NCI-H1092 (cell line): ENCODE measurements at places on chromosomes 6 and 20.

GRCh38 chr6:133099573-133099972 lies 141.6 kb upstream of the EYA4 start:
- DNase-seq: no peak

DNA sequence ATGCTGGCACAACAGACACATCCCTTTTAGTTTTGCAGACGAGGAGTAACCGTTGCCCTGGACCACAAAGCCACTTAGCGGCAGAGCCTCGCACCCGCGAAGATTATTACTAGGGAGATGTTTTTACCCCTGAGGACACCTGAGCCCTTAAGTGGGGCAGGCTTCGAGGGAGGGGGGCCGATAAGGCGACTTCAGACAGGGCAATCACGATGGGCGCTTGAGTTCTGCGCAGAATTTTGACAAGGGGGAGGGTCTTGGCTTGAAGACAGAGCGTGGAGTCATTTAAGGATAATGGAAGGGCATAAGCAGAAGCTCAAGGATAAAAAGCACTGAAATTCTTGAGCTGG lies 650 bp upstream of the TTK start:
- DNase-seq: no peak

DNA sequence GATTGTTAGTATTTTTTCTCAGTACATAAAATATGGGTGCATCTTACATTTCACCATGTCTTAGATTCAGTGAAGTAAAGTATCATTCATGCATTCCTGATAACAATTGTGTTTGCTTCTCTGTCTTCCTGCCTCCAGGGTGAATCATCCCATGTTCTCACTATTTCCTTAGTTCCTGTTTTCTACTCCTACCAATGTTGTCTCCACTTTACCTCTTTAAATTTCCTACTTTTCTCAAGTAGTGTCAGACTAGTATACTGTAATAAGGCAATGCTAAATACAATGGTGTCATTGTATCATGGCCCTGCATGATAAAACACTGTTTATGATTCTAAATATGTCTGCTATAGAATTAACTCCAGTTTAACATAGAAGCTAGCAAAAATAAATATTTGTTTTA lies 37.4 kb upstream of the GABRR1 start:
- no peak for DNase-seq

DNA sequence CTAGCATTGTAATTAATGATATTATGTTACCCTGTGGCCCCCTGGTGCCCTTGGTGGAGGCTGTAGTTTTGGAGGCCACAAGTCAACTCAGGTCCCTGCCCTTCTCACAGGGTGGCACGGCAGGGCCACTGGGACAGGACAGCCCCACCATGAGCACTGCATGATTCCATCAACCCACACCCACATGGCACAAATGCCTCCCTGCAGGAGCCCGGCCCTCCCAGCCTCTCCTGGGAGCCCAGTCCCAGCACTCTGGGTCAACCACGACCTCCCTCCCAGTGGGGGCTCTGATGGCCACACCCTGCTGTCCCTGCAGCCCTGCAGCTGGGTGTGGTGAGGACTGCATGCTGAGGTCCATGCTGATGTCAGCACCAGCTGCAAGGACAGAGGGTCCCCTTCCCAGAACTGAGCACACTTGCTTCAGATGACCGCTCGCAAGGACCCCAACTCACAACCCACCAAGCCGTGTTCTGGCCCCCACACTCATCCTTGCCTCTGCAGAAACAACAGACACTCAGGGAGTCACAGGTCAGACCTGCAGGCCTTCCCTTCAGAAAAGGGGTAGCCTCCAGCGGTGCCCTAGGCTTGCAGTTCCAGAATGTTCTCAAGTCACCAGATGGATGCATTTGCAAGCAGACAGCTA lies 15.7 kb upstream of the CST7 start:
- no peak for DNase-seq

DNA sequence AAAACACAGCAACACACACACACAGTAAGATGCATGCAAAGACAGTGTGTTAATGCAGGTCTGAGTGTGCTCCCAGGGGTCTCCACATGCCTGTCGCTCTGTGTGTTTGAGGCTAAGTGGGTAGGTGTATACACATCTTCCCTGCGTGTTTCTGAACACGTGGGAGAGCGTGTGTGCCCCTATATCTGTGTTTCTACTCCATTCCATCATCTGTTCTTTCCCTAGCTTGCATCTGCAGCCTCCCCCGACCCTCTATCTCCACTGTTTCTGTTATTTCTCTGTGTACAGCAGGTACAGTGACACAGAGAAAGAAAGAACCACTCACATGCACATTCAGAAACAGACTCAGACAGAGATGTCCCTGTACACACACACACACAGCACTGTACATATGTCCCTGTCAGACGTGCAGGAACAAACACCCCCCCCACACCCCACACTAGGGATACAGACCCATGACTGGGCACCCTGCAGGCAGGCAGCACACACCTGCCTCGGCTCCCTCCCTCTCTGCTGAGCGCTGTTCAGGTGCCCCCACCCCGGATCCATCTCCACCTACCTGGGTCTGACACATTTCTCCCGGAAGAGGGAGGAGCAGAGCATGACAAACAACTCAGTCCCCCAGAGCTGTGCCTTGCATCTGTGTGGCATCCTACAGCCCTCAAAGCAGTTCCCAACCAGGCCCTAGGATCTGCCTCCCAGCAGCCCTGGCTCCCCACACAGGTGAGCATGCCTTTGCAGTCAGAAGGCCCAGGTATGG lies 27.6 kb downstream of the KCNK15 start:
- DNase-seq: no peak

DNA sequence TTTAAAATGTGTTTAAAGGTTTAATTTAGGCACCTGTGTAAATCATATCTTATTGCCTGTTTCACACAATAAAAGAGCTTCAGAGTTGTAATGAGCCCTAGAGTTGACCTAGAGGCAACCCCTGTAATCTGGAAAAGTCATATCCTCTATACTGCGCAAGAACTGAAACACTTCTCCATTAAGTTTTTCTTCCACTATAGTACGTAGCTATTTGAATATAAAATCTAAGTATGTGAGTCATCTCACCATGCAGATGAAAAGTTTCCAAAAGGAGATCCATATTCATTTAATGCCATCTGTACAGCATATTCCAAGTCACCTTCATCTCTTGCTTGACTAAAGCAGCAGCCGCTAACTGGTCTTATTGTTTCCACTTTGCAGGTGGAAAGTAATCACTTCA lies 26.0 kb upstream of the TAAR1 start:
- DNase-seq: no peak

- no peak for DNase-seq
Measured at GRCh38 chr6:75299801-75300530, 15.4 kb upstream of the TMEM30A start.

DNA sequence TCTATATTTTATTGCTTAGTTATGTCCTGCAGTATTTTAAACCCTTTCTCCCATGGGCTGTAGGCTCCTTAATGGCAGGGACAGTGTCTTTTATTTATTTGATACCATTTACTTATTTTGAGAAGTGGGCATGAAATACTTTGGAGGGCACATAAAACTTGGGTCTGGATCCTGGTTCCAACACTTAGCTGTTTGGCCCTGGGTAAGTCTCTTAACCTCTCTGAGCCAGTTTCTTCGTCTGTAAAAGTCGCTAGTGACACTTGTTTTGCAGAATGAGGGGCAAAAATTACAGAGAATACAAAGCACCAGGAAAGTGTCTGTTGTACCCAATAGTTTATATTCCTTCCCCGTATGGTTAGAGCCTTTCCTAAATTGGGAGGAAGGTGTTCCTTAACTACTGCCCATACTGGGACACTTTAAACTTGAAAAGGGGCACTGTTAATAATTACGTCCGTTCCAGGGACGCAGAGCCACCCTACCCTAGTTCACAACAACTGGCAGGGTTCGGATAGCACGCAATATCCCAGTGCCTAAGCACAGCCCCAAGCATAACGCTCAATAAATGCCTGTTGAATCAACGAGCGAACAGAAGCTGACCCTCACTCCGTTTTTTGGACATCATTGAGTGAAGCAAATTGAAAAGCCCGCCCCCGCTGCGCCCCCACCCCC lies 6.0 kb upstream of the ARMC12 start:
- no peak for DNase-seq

DNA sequence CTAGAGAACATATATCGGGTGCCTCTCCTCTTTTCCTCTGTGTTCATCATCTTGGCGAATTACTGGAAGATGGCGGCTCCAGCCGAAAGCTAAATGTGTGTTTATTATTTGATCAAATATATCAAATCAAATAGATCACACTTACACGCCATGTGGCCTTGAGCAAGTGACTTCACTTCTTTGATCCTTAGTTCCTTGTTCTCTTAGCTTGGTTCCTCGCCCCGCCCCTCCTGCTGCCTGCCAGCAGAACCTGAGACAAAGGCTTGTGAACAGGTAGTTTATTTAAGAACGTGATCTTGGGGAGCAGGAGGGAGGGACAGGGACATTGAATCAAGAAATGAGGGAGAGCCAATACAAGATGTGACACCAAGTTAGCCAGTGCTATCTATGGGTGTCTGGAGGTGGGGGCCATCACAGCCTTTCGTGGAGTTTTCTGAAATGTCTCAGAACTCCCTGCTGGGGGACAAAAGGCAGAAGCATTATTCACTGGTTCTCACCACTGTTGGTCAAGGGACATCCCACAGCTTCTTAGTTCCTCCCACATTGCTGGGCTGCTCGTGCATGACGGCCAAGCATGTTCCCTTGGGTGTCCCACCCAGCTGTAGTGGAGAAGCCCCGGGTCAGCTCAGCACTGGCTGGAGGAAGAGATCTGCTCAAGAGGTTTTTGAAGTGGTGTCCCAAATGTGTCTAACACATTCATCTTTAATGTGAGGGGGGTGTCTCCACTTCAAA lies 44.9 kb upstream of the RNF24 start:
- no peak for DNase-seq
